Naive thymus-derived CD4-positive, alpha-beta T cell (primary cell): ENCODE measurements at places on chromosomes 2 and 18. TPM values are rescaled to one million over a fixed set of nuclear protein-coding genes. Genes with fewer than 3 reads are reported as not detected.

Gene SLC5A7
- total RNA-seq = not detected

Gene AKAIN1
- total RNA-seq = not detected

Gene RNF152
- total RNA-seq = 0.08 TPM

Gene DSC2
- 0.08 TPM for total RNA-seq

Gene CYP26B1
- total RNA-seq = not detected

Gene DES
- total RNA-seq = not detected

Gene SFTPB
- not detected in 2 replicates for total RNA-seq

- DNase-seq = no peak
These were observed 260.2 kb upstream of the SESTD1 start for GRCh38 chr2:179524809-179525339.

DNA sequence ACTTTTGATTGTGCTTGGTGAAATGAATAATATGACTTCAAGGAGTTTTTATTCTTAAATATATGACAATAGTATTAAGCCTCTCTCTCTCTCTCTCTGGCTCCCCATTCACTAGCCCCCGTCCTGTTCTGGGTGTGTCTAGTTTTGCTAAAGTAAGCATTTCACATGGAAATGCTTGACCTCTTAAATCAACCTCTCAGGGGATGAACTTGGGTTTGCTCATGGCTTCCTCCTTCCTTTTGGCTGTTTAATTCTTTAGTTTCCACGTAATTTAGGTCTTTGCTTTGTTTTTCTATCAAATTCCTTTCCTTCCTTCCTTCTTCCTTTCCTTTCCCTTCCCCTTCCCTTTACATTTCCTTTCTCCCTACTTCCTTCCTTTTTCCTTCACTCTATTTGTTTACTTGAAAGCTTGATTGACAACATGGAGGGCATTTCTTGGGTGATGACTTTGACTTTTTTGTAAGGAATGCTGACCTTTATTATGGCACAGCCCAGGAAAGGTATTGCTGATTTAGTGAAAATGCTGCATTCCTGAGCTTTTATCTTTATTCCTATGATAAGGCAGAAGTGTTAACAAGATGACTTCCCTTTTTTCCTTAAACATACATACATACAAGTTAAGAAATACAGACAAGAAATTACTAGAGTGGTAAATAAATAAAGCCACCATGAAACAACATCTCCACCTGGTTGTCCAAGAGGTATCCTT lies 3.6 kb downstream of the DPP4 start:
- no peak for DNase-seq

DNA sequence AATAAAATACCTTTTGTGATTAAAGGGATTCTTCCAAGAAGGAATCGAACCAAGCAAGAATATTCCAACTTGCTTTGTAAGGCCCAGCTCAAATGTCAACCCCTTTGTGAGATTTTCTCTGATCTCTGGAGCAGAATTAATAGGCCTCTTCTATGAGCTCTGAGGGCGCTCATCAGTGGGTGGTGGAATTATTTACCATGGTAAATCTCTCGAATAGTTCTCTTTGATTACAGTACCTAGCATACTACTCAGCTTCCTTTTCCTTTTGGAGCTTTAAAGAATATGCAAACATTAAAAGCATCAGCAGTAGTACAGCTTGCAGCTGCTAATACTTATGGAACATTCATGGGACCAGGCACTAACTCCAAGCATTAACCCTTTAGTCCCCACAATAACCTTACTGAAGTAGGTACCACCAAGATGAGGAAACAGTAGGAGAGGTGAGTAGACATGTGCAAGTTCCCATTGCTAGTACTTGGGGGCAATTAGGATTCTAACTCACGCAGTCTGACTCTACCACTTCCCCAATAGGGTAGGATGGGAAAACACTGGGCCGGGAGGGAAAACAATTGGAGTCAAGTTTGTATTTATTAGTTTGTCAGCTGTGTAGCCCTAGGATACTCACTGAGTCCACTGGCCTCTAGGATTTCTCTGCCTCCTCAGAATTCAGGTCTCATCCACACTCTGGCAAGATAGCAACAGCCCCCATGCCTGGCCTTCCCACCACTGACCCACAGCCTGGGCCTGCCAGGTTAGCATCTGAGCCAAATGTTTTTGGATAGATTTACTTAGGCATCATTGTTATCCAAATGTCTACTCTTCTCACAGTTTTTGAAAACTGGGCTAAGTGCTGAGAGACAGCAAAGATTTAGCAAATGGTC lies 21.7 kb downstream of the ADD2 start:
- no peak for DNase-seq

- DNase-seq = no peak
These were observed 5.0 kb downstream of the HRH4 start for GRCh38 chr18:24465486-24465885.

DNA sequence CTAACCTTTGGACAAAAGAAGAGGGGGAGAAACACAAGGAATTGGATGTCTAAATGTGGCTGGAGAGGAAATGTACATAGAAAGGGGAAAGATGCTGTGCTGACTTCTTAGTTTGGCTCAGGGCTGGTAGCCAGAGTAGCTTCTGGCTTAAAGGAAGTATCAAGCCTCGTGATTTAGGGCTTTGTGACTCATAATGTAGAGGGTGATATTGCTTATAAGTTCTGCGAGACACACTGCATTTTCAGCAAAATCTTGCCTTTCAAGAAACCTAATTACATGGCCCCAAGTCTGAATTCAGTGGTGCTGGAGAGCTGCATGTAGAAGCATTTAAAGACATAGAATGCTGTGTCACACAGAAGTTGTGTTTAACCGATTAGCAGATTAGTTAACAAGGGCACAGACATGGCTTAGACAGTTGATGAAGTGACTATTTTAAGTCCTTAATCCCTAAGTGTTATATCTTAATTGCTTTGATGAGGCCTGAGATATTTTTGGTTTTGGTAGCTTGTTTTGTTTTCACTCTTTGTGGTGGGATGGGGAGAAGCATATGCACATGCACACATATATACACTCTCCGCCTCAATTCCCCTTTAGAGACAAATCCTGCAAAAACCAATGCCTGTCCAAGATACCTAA lies 66.4 kb downstream of the EPAS1 start:
- DNase-seq = no peak

DNA sequence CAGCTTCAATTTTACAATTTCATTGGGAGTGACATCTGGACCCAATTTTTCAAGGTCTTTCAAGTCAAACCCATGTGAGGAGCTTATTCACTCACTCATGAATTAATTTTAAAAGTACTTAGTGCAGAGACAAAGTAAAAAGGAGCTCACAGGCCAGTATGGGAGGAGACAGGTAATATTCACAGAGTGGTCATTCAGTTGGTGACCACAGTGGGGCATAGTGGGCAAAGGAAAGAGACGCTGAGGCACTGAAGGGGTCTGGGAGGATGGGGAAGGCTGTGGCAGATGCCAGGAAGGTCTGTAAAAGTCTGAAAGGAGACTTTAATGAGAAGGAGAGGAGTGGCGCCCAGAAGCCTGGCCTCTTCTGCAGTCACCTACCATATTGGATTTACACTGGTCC lies 76.0 kb downstream of the CD8B2 start:
- DNase-seq = no peak

- DNase-seq = no peak
These were observed 101.6 kb upstream of the TEX51 start for GRCh38 chr2:126796931-126797621.

DNA sequence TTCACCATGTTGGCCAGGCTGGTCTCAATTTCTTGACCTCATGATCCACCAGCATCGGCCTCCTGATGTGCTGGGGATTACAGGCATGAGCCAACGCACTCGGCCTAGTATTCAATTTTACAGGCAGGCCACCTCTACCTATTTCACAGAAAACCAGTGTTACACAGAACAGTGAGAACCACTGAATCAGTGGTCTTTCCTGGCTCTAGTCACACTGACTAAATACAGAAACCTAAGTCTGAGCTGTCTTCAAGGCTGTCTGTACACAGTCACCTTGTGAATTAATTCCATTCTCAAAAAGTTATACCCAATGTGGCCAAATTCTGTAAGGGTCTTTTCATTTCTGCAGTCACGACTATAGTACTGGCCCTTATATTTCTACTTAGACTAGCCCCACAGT lies 3.5 kb downstream of the RNF149 start:
- no peak for DNase-seq

DNA sequence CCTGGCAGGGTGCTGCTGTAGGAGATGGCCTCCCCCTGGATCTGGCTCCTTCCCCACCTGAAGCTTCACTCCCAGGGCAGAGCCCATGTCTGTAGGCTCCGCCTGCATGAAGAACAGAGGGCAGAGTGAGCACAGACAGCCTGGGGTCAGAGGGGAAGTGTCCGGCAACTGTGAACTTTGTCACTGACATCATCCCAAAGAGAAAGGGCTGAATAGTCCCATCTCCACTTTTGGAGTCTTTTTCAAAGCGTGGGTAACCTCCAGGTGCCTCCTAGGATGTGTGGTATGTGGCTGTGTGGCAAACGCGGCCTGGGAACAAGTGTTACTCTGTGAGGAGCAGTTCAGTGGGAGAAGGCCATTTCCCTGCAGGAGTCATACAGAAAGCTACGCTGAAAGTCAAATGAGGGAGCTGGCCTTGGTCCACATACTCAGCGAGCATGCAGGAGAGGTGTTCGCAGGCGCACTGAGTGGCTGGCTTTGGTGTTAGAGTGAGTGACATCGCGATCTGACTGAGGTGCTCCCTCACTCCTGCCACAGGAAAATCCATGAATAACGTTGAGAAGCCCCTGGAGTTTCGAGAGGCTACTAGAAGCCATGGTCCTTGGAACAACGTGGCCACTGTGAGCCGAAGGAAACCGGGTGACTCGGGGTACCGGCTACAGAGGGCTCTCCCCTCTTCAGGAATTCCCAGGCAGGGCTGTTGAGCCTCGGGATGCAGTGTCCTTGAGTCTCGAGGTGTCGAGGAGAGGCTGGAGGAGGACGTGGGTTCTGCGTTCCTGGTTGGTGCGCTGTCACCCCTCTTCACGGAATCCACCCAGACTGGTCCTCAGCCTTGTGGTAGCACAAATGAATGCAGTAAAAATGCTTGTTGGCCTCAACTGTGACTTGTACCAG lies 54.7 kb downstream of the CABLES1 start:
- no peak for DNase-seq

- no peak for DNase-seq
These were observed 44.2 kb downstream of the PROC start for GRCh38 chr2:127462461-127462860.

DNA sequence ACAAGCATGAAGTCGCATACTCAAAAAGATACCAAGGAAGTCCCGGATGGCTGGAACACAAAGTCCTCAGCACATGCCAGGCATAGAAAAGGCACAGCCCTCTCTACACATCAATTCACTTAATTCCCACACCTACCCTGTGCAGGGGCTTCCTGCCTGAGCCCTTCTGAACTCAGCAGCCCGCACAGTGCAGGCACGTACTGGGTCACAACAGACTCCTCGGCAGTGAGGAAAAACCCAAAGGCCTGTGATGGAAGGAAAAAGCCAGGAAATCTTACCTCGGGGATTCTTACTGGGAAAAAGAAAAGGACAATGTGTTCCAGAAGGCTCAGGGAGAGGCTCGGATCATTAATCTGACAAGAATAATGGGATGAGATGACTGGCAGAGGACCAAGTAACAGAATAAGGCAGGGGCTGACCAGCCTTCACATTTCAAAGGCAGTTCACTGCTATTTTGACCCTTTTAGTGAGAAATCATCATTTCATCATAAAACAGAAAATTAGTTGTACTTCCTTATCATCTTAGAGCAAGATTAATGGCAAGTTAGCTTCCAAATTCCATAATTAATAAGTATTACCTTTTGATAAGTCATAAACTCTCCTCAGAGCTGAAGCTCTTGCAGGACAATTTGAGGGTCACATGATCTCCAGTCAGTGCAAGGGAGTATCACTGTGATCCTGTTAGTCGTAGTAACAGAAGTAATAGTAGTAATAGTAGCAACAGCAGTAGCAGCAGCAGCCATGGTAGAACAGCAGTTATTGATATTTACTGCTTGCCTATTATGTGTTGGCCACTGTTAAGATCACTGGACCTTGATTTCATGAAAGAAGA lies 87.4 kb downstream of the STK39 start:
- DNase-seq = no peak

DNA sequence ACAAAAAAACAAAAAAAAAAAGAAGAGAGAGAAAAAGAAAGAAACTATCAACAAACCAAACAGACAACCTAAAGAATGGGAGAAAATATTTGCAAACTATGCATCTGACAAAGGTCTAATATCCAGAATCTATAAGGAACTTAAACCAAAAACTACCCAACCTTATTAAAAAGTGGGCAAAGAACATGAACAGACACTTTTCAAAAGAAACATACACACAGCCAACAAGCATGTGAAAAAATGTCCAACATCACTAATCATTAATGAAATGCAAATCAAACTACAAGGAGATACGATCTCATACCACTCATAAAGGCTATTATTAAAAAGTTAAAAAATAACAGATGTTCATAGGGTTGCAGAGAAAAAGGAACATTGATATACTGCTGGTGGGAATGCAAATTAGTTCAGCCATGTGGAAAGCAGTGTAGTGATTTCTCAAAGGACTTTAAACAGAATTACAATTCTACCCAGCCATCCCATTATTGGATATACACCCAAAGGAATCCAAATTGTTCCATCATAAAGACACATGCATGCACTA lies 7.2 kb upstream of the POLE4 start:
- DNase-seq = no peak

DNA sequence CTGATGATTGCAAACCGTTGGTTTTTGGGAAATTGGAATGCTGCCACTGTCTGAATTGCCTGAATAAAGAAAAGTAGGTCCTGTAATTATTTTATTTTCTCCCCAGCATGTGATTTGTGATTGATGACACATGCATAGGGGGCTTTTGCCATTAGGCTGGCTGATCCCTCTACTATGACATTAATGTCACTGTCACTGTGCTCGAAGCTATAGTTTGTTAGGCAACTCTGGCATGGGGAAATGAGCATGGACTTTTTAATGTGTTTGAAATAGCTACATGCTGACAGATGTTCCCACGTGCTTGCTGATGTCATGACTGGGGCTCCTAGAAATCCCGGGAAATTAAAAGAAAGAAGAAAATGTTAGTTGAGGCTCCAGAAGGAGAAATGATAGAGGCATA lies 99.1 kb downstream of the HRH4 start:
- no peak for DNase-seq

- no peak for DNase-seq
These were observed 789.7 kb upstream of the SLC39A10 start for GRCh38 chr2:194867328-194867727.

DNA sequence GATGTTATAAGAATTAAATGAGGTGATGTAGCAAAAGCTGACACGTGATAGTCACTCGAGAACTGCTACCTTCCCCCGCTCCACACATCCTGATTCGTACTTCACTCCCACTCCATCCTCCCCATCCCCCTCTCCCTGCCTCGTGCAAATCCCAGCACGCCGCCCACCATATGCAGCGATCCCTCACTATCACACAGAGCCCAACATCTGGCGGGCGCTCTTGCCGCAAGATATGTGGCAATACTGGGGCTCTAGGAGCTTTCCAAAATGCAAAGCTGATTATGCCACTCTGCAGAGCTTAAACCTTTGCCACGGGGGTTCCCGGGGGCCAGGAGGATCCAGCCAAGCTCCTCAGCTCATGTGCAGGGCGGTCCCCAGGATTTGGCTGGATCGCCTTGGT lies 37.4 kb downstream of the DNMT3A start:
- no peak for DNase-seq
